Dermis lymphatic vessel endothelial cell (primary cell): ENCODE measurements at places on chromosomes 1 and 21. TPM values are rescaled to one million over a fixed set of nuclear protein-coding genes. Genes with fewer than 3 reads are reported as not detected.

The SEC16B gene
- 0.54 and 0.60 TPM in 2 replicates for total RNA-seq

The UBE4B gene
- total RNA-seq = 17.7 and 21.9 TPM in 2 replicates

The EXO5 gene
- total RNA-seq = 6.5 and 6.6 TPM in 2 replicates

The TXLNA gene
- total RNA-seq = 61.2 and 70.6 TPM in 2 replicates

The NBPF4 gene
- total RNA-seq = not detected in 2 replicates

The LCE1D gene
- not detected in 2 replicates for total RNA-seq

The MAP7D1 gene
- 38.0 and 38.4 TPM in 2 replicates for total RNA-seq

The CD48 gene
- not detected in 2 replicates for total RNA-seq

The ACTA1 gene
- total RNA-seq = not detected in 2 replicates

The FAM20B gene
- total RNA-seq = 28.9 and 29.0 TPM in 2 replicates

The KRTAP12-2 gene
- total RNA-seq = not detected in 2 replicates

The SPRR2E gene
- not detected in 2 replicates for total RNA-seq

The SHISAL2A gene
- not detected in 2 replicates for total RNA-seq

The C1orf216 gene
- total RNA-seq = 16.7 and 19.3 TPM in 2 replicates

The PCBP3 gene
- 0.09 and 0.54 TPM in 2 replicates for total RNA-seq

The ISG20L2 gene
- 5.6 and 7.9 TPM in 2 replicates for total RNA-seq

The REN gene
- 0.11 TPM in 1 of 2 replicates, not detected in the other for total RNA-seq

The OR2L2 gene
- not detected in 2 replicates for total RNA-seq

The PLA2G2F gene
- total RNA-seq = not detected in 2 replicates

The CELA3B gene
- 0.09 TPM in 1 of 2 replicates, not detected in the other for total RNA-seq

The CD1E gene
- not detected in 2 replicates for total RNA-seq

The TNFAIP8L2 gene
- total RNA-seq = 0.11 TPM in 1 of 2 replicates, not detected in the other

The CLCNKA gene
- not detected in 2 replicates for total RNA-seq

The RABIF gene
- 9.0 and 12.0 TPM in 2 replicates for total RNA-seq

The AADACL4 gene
- total RNA-seq = not detected in 2 replicates

The CD52 gene
- not detected in 2 replicates for total RNA-seq

The CATSPERE gene
- total RNA-seq = 0.77 and 0.98 TPM in 2 replicates

The NASP gene
- 64.8 and 78.0 TPM in 2 replicates for total RNA-seq

The C1orf94 gene
- not detected in 2 replicates for total RNA-seq

The FAM72B gene
- 2.1 and 2.7 TPM in 2 replicates for total RNA-seq

The PLPP3 gene
- 31.0 and 73.9 TPM in 2 replicates for total RNA-seq

The MNDA gene
- not detected in 2 replicates for total RNA-seq

The CD2 gene
- not detected in 2 replicates for total RNA-seq

The RSPO1 gene
- total RNA-seq = not detected in 2 replicates

The OMA1 gene
- total RNA-seq = 10.3 and 13.2 TPM in 2 replicates

The CAMK2N1 gene
- 0.33 and 0.60 TPM in 2 replicates for total RNA-seq

The PODN gene
- not detected in 2 replicates for total RNA-seq

The TTC13 gene
- 6.2 and 6.3 TPM in 2 replicates for total RNA-seq

The BGLAP gene
- 0.33 and 0.43 TPM in 2 replicates for total RNA-seq

The LAMB3 gene
- total RNA-seq = 0.09 and 0.33 TPM in 2 replicates

The HIPK1 gene
- 31.3 and 33.3 TPM in 2 replicates for total RNA-seq

The SPRR3 gene
- total RNA-seq = not detected in 2 replicates

The PTPRU gene
- 1.2 and 2.5 TPM in 2 replicates for total RNA-seq

The MEX3A gene
- total RNA-seq = 2.9 and 4.8 TPM in 2 replicates
